HT-29 (cell line): ENCODE measurements at places on chromosomes 1 and 21. TPM values are rescaled to one million over a fixed set of nuclear protein-coding genes. Genes with fewer than 3 reads are reported as not detected.

The PDPN gene
- not detected in 2 replicates for total RNA-seq

The CD101 gene
- 0.05 and 0.33 TPM in 2 replicates for total RNA-seq

The C1orf87 gene
- not detected in 2 replicates for total RNA-seq

The ARL8A gene
- total RNA-seq: 17.0 and 21.2 TPM in 2 replicates

The GAS5 gene
- 283 TPM in 2 replicates for total RNA-seq

DNA sequence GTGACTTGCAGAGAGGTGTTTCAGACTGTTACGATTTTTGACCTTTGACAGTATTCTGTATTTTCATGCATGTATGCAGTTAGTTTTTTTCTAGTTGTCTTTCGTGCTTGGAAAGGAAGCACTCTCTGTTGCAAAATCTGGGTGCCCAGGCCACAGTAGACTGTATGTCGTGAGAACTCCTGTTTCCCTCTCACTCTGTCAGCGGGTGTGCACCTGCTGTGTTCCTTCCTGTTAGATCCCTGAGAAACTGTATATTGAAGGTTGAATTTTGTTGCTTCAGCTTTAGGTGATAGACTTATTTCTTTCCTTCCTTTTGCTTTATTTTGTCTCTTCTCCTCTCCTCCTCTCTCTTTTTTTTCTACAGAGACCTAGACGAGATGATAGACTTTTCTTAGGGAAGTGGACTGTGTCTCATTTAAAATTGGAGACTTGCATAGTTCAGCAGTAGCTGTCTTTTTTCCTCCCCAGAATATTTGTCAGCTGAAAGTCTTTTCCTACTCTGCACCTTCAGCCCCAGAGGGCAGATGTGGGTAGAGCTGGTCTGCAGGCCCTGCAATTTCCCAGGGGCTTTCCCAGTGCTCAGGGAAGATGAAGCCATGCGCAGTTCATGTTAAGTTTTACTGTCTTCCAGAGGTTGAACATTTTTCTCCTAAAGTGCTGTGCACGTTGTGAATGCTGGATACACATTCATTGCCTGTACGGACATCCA is 1.4 kb downstream of the TRAPPC10 start:
- peak; percentile 5 for DNase-seq

GRCh38 chr1:10614377-10615225 is 139.9 kb downstream of the PEX14 start:
- DNase-seq: no peak

DNA sequence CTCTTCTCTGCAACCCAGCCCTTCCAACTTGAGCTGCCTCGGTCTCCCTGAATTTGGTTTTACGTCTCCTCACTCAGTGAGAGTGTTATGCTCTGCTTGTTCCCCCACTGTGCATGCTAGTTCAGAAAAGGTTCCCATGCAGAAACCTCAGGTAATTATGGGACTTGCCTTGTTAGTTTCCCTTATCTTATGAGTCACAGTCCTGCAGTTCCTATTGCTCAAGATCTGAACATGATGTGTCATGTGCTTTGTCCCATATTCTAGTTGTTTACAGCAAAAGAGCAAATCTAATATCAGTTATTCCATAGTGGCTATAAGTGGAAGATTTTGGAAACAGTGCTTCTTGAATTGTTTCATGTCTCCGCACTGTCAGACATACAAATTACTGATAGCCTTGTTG is 74.4 kb downstream of the DUSP10 start:
- DNase-seq: no peak

DNA sequence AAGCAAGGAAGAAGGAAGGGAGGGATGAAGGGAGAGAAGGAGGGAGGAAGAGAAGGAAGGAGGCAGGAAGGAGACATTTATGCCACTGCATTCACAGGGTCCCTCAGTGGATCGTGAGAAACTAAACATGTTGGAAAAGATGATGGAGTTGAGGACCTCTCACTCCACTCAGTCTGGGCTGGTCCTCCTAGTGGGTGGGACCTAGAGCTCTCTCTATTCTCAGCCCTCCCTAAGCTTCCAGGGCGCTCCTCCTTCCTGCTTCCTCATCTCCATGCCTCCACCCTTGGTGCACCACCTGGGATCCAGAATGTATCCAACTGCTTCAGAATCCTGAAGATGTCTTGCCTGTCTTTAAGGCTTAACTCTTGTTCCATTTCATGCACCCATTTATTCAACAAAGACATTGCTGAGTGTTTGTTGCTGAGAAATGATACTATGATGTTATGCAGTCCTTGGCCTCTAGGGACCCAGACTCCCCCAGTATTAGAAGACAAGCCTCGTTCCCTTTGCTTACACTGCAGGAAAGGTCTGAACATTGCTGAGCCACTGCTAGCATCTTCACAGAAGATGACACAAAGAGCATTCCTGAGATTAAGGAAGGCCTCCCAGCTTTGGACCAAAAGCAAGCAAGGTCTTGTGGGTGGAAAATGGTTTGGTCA is 88.5 kb downstream of the BEND5 start:
- peak; percentile 33 for DNase-seq

DNA sequence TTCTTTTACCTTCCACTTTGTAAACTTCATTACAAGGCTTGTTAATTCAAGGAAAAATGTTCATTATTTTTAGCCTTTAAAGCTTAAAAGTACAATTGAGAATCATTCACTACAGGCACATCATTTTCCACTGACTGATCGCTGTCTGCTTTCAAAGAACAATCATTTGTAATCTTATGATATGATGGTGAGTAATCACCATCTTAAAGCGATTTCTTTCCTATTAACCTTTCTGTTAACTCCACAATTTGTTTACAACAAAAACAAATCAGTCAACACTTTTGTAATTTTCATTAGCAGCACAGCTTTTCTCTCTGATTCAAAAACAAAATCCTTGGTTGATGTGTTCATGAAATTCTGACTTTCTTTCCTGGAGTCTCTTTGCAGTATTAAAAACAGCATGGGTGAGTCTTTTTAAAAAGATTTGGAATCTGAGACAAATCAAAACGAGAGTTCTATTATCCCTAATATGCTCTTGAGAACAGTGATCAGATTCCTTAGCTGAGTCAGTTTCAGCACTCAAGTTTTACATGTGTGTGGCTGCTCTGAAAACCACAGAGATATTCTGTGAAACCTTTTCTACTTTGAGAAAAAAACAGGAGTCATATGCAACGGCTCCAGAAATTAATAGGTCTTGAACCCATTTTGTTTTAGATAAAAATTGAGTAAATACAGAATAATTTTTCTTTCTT is 145.8 kb upstream of the TMPRSS15 start:
- no peak for DNase-seq

DNA sequence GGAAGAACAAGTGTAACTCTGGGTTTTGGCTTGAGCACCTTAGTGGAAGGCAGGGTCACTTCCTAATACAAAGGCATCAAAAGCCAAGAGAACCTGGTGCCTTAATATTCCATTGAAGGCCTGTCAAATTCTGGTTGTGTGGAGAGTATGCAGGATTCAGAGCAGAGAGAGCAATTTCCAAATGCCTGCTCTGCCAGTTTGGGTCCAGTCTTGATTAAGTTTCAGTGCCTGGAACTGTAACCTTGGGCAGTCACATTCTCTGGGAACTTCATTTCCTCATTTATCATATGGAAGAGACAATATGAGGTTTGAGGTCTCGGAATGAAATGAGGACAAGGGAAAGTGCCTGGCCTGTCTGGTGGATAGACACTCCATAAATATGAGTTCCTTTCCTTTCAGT is 198.0 kb upstream of the C8B start:
- DNase-seq: no peak

DNA sequence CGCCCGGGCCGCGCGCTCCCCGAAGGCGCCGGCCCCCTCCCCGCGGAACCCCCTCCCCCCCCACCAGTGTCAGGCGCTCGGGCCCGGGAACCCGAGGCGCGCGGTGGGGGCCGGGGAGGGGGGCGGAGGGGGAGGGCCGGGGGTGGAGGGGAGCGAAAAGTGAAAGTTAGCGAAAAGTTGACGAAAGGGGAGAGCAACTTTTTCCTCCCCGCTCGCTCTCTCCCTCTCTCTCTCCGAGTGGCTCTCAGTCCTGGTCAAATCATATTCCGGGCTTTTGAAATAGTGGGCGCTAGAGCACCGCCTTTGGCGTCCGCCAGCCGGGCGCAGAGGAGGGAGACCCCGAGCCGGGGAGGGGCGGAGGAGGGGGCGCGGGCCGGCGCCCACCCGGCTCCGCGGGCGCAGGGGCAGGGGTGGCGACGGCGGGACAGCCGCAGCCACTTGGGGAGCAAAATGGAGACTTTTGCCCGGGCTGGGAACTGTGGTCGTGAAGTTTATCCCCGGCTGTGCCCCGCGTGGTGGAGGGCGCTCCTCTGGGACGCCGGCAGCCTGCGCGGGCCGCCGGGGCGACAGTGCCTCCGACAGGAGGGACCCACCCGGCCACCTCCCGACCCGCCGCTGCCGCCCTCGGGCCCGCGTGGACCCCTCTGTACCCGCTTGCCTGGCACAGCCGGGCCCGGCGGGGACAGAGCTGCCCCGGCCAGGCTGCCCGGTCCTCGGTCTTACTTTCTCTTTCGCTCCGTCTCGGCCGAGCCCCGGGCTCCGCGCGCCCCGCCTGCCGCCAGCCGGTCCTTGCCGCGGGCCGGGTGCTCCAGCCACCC is 697 bp downstream of the PRDM16 start:
- no peak for DNase-seq
